ENCODE measurements at places on chromosomes 5 and 9.
A peak's percentile ranks its signal among the peaks of the same experiment; 100 is the strongest.

DNA sequence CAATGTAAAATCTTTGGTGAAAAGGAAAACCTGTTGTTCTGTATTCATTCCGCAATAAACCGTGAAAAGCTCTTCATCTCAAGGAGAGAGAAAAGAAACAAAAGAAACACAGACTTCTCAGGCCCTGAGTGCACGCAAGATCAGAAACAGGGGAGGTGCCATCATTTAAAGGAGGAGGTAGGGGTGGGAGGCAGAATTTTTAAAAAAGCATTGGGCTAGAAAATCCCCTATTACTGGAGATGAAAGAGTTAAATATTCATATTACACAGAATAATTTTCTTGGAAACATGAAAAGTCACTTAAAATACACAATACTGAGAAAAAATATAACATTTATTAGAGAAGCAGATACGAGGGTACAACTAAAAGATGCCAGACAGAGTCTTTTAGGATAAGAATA is 56.3 kb downstream of the USP20 start:
- DNase-seq, result no peak

- DNase-seq, result no peak
Observed at GRCh38 chr9:101038488-101038887, 10.0 kb downstream of the PLPPR1 start.

DNA sequence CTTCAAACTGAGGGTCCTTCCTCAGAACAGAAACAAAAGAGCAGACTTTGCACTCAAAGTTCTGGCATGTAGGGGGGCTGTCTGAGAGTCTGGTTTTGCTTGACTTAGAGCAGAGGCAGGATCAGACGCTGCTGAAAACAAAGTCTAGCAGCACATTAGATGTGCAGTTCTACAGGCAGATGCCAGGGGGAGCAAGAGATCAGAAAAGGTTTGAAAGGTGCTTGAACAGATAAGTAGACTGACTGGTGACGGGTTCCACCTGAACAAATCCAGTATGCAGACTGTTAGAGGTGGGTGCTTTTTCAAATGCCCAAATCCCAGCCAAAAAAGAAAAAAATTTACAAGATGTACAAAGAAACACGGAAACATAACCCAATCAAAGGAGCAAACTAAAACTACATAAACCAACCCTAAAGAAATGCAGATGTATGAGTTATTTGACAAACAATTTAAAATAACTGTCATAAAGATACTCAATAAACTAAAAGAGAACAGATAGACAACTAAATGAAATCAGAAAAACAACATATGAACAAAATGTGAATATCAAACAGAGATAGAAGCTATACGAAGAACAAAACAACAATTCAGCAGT is 194.7 kb upstream of the FREM1 start:
- DNase-seq, result peak; percentile 6

DNA sequence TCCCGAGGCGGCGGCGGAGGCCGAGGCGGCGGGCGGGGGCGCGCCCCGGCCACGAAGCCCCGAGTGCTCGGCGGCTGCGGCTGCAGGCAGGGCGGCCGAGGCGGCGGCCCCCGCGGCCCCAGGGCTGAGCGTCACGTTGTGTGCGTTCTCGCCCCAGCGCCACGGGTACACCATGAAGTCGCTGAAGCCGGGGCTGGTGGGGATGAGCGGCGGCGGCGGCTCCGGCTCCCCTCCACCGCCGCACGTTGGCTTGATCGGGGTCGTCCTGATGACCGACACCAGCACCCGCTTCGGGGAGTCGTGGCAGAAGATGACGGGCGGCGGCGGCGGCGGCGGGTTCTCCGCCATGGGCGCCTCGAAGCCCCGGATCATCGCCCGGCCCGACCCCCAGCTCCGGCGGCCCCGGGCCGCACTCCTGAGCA is 498 bp downstream of the ZNF367 start:
- DNase-seq, result no peak

GRCh38 chr9:100282388-100282719 is 70.4 kb downstream of the TEX10 start:
- DNase-seq, result no peak

- no peak for DNase-seq
Observed at GRCh38 chr5:334903-335739, 13.6 kb downstream of the AHRR start.

- DNase-seq, result no peak
Observed at GRCh38 chr9:84514421-84514820, 155.1 kb upstream of the NTRK2 start.

DNA sequence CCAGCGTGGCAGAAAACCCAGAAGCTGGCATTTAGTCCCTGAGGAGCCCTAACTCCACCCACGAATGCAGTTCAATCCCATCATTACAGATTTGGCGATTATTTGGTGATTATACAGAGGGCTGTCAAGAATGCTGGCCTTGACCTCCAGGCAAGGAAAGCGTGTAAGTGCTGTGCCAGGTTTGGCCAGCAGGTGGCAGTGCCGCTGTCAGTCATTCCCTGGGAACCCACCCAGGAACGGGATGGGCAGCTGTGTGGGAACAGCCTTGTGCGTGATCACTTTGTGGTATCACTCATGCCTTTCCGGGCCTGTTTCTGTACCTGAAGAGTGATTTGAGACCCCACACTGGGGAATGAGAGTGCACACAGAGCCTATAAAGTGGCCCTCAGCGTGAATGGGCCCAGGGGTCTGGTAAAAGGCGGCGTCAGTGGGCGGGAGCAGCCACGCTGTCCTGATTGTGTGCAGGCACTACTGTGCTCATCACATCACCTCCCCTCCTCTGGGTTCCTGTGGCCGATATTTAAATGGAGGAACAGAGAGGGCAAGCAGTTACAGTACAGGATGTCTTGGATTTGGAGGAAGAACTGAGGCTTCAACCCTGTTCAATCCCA is 215.6 kb downstream of the ROR2 start:
- DNase-seq, result peak; percentile 44

DNA sequence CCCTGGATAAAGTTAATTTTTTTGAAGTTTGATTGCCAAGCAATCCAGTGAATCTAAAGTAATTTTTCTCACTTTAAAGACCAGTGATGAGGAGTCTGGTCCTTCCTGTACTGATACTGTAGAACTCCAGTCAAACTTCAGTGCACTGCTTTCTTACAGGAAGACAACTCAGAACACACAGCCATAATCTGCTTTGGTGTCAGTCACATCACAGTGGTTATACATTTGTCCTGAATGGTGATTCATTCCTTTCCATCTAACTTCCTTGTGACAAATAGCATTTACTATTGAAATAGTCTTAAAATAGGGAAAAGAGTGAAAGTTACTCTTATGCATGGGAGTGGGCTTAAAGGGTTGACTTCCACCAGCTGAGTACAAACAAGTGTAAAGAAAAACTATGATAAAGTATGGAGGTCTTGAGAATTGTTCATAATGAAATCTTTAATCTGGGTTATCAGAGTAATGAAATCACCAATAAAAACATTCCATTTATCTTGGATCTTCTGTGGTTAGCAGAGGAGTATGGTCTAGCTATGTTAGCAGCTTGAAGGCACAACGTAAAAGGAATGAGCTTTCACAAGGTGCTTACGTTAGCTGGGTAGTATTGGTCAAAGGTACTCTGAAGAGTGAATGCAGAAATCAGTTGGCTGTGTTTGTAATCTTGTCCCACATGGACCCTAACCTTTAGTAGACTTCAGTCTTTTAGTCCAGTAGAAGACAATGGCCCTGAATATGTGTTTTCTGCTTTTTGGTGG is 41.5 kb downstream of the DCP2 start:
- DNase-seq, result no peak

- DNase-seq, result no peak
Observed at GRCh38 chr5:67672636-67673035, 476.0 kb upstream of the CD180 start.

- no peak for DNase-seq
Observed at GRCh38 chr9:120416781-120417427, 163.1 kb downstream of the CDK5RAP2 start.

DNA sequence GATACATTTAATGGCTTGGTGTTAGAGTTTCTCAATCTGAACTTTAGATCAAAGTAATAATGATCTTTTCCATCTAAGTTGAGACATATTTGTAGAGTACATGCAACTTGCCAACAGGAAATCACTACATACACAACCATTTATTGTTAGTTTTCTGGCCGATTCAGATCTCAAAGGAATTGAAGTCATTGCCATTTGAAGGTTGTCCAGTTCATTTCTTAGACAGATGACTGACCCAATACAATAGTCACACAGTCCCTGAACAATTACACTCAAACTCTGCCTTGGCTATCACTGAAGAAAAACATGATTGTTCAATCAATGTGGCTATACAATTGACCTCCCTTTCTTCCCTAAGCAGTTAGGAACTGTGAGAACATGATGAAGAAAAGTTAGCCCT is 753.2 kb upstream of the RIOK2 start:
- no peak for DNase-seq

- DNase-seq, result no peak
Observed at GRCh38 chr5:115262011-115262320, 711 bp downstream of the PGGT1B start.

GRCh38 chr9:95481000-95481399 is 35.8 kb downstream of the PTCH1 start:
- DNase-seq, result no peak

GRCh38 chr9:19174127-19174912 is 47.0 kb upstream of the PLIN2 start:
- no peak for DNase-seq

DNA sequence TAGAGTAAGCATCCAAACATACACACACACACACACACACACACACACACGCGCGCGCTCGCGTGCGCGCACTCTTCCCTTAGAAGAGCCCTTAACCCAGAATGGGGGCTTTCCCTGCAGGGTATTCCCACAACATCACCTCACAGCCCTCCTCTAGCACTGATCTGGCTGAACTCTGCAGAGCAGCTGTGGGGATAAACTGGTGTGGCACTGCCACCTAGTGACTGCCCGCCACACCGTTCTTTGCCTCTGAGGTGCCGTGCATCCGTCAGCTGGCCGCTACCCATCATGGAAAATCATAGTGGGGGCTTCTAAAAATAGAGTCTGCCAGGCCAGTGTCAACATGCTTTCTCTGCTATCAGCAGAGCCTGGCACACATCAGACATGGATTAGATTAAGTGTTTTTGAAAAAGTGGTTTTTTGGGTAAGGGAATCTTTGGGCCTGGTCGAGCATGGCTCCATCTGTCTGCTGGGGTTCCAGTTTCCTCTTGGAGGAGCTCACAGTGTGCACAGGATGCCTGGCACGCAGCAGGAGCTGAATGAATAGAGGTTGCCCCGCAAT is 88.1 kb downstream of the KCNN2 start:
- no peak for DNase-seq

GRCh38 chr5:112228667-112229066 is 190.4 kb downstream of the EPB41L4A start:
- DNase-seq, result no peak

DNA sequence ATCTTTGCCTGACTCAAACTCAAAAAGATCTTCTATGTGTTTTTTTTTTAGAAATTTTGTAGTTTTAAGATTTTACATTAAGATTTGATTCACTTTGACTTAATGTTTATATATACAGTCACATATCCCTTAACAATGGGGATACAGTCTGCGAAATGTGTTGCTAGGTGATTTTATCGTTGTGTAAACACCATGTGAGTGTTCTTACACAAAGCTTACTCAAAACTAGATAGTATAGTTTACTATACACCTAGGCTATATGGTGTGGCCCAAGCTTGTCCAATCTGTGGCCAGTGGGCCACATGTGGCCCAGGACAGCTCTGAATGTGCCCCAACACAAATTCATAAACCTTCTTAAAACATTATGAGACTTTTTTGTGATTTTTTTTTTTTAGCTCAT is 131.9 kb downstream of the CWC27 start:
- no peak for DNase-seq

- DNase-seq, result no peak
Observed at GRCh38 chr9:6512085-6512657, 99.2 kb downstream of the UHRF2 start.

GRCh38 chr5:177403102-177403791 is 2.8 kb upstream of the PFN3 start:
- no peak for DNase-seq

GRCh38 chr9:134134949-134135342 is 936 bp upstream of the WDR5 start:
- no peak for DNase-seq

DNA sequence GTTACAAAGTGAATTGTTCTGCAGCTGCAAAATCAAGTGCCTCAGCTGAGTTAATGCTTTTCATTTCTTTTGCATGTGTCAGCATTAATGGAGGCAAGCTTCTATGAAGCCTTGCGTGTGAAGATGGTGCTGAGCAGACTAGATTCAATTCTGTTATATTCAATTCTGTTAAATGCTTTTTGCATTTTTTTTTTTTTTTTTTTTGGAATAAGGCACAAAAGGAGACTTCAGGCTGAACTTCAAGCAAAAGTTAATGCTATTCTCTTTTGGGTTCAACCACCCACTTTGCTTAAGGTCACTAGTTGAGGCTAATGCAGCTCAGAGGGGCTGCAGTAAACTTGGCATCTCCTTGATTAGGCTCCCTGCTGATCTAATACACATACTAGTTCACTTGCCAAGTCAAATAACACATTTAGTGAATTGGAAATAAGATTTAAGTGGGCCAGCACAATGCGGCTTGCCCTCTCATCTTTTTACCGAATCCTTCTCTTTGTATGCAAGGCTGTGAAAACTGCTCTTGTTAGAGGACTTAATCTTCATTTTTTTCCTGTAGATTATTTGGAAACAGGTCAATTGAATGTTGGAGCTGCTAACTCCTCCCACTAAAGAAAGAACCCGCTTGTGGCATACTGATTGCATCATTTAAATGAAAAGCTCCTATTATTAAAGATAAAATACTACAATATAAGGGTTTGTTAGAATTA is 1020.2 kb downstream of the NR2F1-AS1 start:
- DNase-seq, result no peak

DNA sequence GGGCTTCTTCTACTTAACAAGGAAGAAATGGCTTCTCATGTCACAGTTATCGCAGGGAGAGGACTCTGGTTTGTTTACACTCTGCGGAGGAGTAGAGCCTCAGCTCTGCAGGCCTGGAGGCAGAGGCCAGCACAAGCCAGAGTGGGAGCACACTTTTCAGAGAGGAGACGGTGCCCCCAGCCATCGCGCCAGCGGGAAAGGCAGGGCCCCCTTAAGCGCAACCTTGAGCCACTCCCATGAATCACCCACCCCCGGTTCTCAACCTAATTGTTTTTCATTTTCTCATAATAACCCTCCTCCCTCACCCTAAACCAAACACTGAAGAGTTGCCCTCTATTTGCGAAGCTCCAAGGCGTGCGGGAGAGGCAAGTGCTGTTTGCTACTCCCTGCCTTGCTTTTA is 208.4 kb upstream of the TBCA start:
- no peak for DNase-seq

DNA sequence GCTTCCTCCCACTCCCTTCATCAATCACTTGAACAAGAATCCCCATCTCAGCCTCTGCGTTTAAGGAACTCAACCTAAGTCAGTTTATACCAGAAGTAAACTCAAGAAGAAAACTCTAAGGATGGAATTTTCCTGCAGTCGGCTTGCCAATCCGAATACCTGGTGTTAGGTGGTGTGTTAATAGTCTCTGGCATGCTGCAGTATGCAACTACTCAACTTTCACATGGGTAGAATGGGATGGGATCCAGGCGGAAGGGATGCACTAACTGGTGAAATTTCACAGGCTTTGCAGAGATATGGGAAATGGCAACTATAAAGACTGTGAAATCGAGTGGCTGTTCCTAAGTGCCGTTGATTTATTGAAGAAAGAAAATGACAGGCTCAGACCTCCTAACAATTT is 560.6 kb downstream of the TLE1 start:
- no peak for DNase-seq

GRCh38 chr9:4755026-4755609 is 14.1 kb upstream of the AK3 start:
- DNase-seq, result no peak

- no peak for DNase-seq
Observed at GRCh38 chr9:8962084-8962483, 1162.5 kb upstream of the DMAC1 start.
